ENCODE measurements at places on chromosomes 5 and 9.

DNA sequence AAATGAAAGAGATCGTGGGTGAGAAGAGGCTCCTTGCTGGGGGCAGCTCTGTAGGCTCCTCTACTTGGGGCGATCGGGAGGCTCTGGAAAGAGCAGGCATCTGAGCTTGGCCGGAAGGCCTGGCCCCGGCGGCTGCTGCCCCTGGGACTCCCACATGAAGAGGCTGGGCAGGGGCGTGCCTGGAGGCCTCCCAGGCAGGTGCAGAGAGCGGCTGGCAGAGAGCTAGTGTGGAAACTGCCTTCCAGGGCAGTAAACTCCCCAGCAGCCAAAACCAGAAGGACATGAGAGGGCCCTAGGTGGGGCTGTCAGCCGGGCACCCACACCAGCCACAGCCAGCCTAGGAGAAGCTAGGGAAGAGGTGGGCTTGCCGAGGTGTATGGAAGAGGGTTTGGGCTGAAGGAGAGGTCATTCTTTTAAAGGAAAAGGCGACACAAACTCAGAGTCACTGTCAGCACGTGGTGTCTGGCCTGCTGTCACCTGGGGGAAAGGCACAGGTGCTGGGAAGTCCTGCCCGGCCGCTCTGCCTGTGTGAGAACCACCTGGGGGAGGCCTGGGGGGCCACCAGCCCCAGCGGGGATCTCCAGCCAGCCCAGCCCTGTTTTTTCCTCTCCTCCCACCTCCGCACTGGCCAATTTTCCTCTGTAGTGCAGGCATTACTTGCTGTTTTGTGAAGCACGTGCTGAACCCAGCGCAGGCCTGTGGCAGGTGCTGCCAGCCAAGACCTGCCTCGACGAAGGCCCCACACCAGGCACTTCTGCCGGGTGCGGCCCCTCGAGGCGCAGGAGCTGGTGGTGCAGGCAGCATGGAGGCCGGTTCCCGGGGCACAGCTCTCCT, 44.8 kb upstream of the EGFL7 start:
- no peak for DNase-seq

GRCh38 chr9:128724744-128725211, 851 bp upstream of the ZDHHC12 start:
- DNase-seq = no peak

DNA sequence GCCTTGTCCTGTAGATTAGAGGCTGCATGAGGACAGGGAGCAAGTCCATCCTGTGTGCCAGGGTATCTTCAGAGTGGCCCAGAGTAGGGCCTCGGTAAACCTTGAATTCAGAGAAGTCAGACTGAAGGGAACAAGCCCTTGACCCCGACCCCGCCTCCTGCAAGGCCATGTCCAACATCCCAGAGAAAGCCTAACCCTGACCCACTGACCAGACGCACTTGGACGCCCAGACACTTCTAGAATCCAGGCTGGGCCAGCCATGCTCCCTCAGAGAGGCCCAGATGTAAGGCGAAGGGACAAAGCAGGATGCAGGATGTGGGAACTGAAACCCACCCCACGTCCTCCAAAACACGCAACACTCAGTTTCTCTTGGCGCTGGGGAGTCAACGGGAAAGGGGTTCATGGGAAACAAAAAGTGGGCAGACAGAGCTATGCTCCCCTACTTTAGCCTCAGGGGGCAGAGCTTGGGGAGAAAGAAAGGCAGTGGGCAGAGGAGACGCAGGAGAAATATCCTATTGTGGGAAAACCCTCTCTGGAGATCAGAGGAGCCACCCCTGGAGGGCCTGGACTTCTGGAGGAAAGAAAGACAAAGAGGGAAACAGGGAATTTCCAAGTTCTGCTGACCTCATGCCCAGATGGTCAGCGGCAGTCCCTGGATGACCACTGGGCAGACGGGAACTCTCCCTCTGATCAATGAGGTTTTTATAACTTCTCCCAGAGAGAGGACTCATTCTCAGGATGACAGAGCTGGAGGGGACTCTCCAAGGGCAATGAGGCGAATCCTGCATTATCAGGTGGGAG, 13.0 kb downstream of the TNIP1 start:
- DNase-seq = no peak

GRCh38 chr5:9405196-9405754, 140.6 kb downstream of the SEMA5A start:
- DNase-seq = no peak

DNA sequence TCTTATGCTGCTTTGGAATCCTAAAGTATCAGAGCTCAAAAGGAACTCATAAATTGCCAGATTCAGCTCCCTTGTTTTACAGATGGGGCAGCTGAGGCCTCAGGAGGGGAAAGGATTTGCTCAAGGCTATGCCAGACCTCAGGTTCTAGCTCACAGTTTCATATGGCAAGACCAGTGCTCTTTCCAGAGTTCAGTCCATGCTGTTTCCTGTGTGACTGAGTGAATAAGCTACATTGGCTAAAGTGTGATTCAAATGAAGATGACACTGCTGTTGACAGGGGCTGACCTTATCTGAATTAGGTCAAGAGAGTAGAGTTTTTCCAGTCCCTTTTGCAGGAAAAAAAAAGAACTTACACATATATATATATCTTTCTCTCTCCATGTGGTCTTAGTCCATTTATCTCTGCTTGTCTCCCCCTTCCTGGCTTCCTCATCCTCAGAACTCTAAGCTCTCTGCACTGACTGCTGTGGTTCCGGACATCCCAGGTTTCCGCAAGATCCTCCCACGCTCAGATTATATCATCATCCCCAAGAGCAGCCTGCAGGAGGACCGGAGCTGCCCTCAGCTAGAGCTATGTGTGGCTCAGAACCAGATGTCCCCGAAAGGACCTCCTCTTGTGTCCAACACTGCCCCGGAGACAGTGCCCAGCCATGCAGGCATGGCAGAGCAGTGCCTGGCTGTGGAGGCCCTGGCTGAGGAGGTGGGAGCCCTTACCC, 9.3 kb downstream of the HMGXB3 start:
- DNase-seq = no peak

- no peak for DNase-seq
Measured at GRCh38 chr5:135015942-135016341, 18.1 kb downstream of the PITX1 start.

- DNase-seq = no peak
Measured at GRCh38 chr9:76459694-76460635, 983 bp downstream of the GCNT1 start.

- DNase-seq = no peak
Measured at GRCh38 chr5:179120421-179120861, 60.3 kb downstream of the ZNF354C start.

All from naive B cell (primary cell).